ENCODE measurements at places on chromosomes 1 and 21.

- no peak for DNase-seq
Observed at GRCh38 chr1:87398641-87399040, 70.0 kb downstream of the LMO4 start.

DNA sequence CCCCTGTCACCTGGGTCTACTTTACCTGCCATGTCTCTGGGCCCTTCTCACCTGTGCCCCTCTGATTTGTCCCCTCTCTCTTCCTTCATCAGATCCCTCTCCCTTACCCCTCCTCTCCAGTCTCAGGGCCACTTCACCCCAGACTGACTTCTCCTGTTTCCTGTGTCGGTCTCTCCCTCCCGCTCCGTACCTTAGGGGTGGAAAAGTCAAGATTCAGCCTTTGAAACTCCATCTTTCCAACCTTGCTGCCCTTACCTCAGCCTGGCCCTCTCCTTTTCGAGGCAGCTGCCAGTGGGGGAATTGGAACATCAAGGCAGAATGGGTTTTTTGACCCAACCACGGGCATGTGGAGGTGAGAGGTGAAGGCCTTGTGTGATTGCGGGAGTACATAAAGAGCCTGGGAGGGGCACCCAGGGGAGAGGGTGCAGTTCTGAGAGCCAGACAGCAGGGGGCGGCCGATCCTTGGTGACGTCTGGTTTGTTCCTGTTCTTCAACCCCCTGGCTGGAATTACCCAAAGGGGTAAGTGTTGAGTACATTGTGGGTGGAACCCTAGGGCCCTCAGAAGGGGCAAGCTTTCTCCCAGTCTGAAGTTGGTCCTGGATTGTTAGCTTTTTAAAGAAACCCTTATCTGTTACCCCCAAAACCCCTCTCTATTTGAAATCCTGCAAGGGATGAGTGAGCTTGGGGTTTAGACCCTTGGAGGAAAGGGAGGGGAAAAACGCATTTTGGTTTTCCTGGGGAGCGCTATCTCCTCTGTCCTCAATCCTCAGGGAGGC lies 12.3 kb upstream of the DMBX1 start:
- peak; percentile 64 for DNase-seq

GRCh38 chr21:25328736-25329135 lies 278.5 kb downstream of the MRPL39 start:
- no peak for DNase-seq

DNA sequence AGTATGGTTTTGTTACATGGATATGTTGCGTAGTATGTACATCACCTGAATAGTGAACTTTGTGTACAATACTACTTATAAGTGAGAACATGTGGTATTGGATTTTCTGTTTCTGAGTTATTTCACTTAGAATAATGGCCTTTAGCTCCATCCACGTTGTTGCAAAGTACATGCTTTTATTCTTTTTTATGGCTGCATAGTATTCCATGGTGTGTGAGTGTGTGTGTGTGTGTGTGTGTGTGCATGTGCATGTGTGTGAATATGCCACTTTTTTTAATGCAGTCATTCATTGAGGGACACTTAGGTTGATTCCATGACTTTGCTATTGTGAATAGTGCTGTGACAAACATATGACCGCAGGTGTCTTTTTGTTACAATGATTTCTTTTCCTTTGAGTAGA lies 147.8 kb downstream of the LEPR start:
- no peak for DNase-seq

- no peak for DNase-seq
Observed at GRCh38 chr1:234395297-234395696, 22.0 kb downstream of the COA6 start.

- DNase-seq: no peak
Observed at GRCh38 chr1:239601108-239601507, 214.7 kb downstream of the CHRM3 start.

GRCh38 chr1:15295696-15296095 lies 48.7 kb downstream of the FHAD1 start:
- no peak for DNase-seq

DNA sequence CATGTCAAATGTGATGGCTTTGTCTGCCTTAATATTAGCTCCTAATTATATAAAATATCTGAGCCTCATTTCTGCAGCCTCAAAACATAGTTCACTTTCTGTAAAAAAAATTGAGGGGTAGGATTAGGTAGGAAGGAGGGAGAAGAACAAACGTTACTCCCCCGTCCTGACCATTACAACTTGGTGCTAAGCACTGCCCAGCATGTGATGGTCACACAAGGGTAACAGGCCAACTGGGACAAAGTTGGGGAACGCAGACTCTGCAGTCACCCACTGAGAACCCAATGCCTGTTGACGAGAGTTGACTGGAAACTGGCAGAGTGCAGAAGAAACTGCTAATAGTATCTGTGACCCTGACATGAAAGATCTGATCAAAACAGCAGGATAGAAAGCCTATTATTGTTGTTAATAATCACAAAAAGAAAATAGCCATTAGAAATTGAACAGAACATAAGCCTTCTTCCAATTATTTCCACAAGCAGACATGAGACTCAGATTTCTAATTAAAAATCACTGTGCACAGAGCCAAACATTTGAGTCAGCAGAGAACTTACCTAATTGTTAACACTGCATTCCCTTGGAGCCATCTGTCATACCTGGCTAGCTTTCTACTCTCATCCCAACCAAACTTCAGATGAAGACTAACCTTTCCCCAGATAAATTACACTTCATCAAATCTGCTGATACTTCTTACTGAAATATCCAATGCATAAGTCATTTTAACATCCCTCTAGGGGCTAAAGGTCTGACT lies 5.5 kb downstream of the SORT1 start:
- DNase-seq: no peak

DNA sequence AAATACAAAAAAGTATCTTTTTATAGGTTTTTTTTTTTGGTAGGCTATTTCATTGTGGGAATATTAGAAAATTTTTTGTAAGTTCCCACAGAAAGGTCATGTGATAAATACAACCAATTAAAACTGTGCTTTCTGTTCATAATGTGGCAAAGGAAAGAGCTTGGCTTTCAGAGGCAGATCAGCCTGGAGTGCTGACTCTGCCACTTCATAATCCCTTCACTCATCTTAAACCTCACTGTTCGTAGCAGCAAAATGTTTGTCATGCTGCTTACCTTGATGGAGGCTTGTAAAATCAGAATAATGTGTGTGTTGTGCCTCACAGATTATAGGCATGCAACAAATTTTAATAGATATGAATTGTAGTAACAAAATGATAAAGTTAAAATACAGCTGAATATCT lies 176.8 kb downstream of the ZP4 start:
- no peak for DNase-seq

DNA sequence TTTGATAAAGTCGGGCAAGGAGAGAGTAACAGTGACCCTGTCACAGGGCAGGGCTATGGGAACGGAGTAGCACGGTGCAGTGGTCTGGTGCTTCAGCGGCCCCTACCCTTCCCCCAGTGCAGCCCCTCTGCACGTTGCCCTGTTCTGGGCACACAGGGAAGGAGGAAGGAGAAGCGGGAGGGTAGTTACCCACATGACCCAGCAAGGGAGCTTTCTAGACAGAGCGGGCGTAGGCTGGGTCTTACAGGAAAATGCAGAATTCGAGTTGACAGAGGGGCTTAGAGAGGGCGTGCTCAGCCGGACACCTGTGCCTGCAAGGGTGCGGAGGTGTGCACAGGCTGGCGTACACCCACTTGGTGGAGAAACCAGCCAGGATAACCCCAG lies 341.2 kb downstream of the NPHP4 start:
- DNase-seq: no peak

DNA sequence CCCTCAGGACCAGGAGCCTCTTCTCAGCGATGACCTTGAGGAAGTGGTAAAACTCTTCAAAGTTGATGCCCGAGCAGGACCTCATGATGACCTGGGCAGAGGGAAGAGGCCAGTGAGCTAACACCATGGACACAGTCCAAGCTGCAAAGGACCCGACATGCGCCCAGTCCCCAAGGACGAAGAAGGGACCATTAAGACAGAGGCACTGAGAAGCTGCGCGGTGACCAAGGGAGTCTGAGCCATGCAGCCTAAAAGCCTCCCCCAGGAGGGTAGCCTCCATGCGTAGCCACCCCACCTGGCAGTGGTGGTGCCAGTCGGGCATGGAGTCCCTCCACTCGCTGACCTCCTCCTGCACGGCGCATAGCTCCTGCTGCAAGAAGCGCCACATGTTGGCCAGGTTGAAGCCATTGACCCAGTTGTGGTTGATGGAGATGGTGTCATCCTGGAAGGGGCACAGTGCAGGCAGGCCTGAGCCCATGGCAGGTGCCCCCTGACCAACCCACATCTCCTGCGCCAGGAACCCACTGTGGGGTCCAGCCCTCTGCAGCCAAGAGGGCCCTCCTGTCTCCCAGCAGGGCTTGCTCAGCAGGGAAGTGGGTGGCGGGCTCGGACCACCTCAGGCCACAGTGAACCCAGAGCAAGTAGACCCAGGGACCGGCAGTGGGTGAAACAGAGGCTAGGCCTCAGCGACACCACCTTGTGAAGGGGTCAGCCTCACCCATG lies 2.4 kb downstream of the JMJD4 start:
- no peak for DNase-seq

DNA sequence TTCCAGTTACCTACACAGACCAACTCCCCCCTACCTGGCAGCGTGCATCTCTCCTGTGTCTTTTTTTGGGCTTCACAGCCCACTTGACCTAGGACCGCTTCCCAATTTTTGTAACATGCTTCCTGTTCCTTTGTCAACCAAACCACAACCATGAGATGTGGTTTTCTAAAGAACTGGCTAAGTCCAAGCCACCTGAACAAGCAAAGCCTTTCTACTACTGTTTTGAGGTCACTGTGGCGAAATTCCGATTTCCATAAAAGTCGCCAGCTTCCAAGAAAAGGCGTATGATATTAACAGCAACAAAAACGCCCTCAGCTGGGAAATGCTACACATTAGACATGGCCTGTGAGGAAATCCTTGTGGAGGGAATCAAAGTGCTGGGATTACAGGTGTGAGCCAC lies 12.7 kb upstream of the AK2 start:
- no peak for DNase-seq

DNA sequence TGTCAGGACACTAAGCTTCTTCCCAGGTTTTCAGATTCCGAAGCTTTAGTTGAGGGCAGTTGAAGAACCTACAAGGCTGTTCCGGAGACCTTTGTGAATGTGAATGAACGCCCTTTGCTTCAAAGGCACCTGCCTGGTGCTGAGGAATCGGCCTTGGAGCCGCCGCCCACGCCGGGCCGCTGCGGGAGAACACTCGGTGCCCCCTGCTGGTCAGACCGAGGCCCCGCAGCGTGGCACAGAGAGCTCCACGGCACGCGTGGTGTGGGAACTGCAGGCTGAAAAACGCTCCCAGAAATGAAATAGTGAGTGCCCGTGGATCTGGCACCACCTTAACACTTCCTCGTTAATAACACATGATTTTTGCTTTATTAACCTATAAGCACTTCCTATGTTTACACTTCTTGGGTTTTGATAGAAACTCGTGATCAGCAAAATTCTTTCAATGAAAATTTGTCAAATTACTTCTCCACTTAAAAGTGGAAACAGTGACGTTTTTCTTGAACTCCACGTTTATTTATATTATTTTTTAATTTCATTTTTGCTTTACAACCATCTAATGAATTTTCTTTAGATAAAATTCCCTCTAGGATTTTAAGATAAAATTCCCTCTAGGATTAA lies 460.6 kb downstream of the DSCAM start:
- no peak for DNase-seq

- DNase-seq: peak; percentile 7
Observed at GRCh38 chr21:18249672-18250071, 5.0 kb downstream of the CHODL start.
